ENCODE measurements at places on chromosomes 16 and 17. TPM values are rescaled to one million over a fixed set of nuclear protein-coding genes. Genes with fewer than 3 reads are reported as not detected.

The VWA3A gene
- total RNA-seq, result 0.37 TPM

The PRSS27 gene
- total RNA-seq, result 0.81 TPM

The TAOK2 gene
- total RNA-seq, result 30.0 TPM

The TBC1D3B gene
- total RNA-seq, result 8.5 TPM

The ZNF768 gene
- total RNA-seq, result 4.0 TPM

The SPIRE2 gene
- total RNA-seq, result 0.35 TPM
